ENCODE measurements at places on chromosomes 6 and 20. TPM values are rescaled to one million over a fixed set of nuclear protein-coding genes. Genes with fewer than 3 reads are reported as not detected.

The CTSZ gene
- 67.2 TPM for polyA plus RNA-seq

The ELOVL2 gene
- polyA plus RNA-seq, result 2.4 TPM

The SLC26A8 gene
- polyA plus RNA-seq, result not detected

The TBX18 gene
- 11.1 TPM for polyA plus RNA-seq

The ASIP gene
- 0.53 TPM for polyA plus RNA-seq

The MUCL3 gene
- polyA plus RNA-seq, result not detected

The RNF5 gene
- polyA plus RNA-seq, result 42.1 TPM

The GPX5 gene
- not detected for polyA plus RNA-seq

The PSORS1C1 gene
- 0.53 TPM for polyA plus RNA-seq

The DZANK1 gene
- polyA plus RNA-seq, result 1.7 TPM

The TIAM2 gene
- 17.7 TPM for polyA plus RNA-seq

The PRDM1 gene
- 4.2 TPM for polyA plus RNA-seq

The UBD gene
- 0.15 TPM for polyA plus RNA-seq

The NR2E1 gene
- 0.13 TPM for polyA plus RNA-seq

The NRSN1 gene
- 0.46 TPM for polyA plus RNA-seq

The SRXN1 gene
- polyA plus RNA-seq, result 8.0 TPM

The SLC13A3 gene
- polyA plus RNA-seq, result 3.2 TPM

The NUP43 gene
- 25.3 TPM for polyA plus RNA-seq

The UBR2 gene
- polyA plus RNA-seq, result 19.7 TPM

The LY6G5C gene
- polyA plus RNA-seq, result 2.4 TPM

The AKAP12 gene
- polyA plus RNA-seq, result 160 TPM

The TMEM170B gene
- polyA plus RNA-seq, result 5.8 TPM

The SRSF12 gene
- polyA plus RNA-seq, result 5.0 TPM

The DEFB124 gene
- polyA plus RNA-seq, result 1.0 TPM

The TBXT gene
- polyA plus RNA-seq, result not detected

Measured in muscle of back (tissue), 13 donors.